ENCODE measurements at places on chromosomes 6 and 20.

DNA sequence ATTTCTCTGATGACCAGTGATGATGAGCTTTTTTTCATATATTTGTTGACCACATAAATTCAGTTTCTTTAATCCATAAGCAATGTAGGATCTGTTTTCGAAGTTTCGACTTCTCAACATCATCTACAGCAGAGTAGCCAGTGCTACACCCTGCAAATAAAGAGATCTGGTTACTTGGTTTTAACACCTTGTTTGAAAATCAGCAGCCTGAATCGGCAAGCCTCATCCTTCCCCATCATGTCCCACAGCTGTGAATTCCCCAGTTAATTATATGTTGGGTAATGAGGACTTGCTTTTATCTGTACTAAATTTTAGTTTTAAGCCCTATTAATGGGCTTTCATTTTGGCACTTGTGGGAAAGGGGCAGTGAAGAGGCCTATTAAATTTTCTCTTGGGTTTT lies 80.6 kb downstream of the BMP2 start:
- DNase-seq: no peak

DNA sequence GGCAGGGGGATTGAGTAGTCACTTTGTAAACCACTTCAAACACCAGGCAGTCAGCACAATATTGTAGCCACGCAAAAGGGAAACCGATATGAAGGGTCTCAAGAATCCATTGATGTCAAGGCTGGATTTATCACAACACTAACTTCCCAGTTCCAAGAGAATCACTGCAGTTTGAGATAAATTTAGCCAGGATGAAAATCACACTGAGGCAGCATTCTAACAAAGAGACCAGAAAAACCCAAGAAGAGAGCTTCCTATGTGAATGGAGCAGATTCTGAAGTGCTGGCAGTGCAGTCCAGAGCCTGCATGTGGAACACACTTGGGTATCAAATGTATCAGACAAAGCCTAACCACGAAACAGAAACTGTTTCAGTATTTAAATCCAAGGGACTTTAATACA lies 84.6 kb downstream of the KIF16B start:
- DNase-seq: no peak

DNA sequence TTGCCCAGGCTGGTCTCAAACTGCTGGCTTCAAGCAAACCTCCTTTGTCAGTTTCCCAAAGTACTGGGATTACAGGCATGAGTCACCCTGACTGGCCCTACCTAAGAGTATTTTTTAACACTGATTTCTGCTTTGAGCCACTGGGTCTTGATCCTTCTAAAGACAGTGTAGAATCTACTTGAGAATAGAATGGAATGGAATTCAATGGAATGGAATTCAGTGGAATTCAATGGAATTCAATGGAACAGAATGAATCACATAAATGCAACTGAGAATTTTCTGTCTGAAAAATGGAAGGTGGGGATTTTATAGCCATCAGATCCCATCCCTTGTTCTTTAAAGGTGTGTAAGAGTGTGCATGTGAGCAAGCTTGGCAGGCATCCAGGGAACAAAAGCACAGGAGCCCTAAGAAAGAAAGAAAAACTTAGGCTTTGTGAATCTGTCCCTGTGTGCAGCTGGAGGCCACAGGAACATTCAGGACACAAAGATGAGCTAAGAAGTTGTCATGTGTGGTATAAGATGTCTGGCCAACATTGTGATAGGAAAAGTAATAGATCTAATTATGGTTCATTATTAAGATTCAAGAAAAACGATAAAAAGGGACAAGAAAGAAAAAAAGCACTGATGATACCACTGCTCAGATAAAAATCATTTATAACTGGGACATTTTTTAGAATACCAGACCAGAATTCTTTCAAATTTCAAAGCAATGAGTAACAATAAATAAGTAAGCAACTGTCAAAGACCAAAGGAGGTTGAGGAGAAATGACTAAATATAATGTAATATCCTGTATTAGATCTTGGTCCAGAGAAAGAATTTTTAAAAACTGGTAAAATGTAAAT lies 681.0 kb upstream of the GJE1 start:
- DNase-seq: no peak

DNA sequence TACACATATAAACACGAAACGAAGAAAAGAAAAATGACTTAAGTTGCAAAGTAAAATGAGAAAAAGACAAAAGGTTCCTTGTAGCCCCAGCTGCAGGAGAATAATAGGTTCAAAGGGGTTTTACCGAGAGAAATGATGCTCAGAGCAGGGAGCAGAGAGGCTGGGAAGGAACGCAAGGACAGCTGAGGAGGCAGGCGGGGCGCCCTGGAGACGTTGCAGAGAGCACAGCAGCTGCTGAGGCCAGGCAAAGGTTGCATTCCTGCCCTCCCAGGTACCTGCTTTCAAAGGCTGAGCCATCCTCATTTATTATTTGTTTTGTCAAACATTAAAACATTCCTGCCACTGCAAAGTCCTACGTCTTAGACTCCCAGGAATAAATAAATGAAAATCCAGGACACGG lies 16.2 kb upstream of the VAPB start:
- DNase-seq: no peak

- peak; percentile 7 for DNase-seq
These were observed 57.6 kb downstream of the FAM184A start for GRCh38 chr6:119020597-119021561.

DNA sequence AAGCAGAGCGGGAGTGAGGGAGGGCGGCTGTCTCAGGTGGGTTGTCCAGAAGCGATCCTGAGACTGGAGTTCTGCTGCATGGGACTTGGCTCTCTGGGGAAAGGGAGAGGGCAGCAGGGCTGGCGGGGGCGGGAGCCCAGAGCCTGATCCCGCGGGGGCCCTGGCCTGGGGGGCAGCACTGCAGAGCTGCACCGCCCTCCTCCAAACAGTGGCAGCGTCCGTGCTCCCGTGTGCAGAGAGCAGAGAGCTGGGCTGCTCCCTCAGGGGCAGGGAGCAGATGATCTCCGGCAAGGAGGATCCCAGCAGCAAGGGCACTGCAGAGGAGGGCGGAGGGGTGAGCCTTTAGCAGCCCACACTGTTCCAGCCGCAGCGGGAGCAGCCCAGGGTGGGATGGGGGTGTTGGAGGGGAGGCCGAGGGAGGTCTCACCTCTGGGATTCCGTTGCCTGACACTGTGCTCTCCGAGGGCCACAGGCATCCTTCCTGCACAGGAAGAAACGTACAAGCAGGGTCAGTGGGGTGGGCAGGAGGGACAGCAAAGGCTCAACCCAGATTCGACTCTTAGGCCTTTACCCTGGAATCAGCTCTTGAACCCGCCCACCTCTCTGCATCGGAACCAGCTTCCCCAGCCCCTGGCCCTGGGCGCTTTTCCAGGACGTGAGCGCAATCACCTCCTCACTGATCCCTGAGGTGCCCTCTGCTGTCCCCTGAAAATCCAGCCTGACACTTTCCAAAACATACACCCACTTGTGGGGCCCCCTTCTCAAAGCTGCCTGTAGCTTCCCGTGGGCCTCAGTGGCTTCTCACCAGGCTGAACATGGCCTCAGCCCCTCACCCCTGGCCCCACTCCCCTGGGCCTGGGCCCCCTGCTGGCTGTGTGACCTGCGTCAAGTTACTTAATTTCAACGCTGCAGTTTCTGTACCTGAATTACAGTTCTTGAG lies 32.6 kb upstream of the ZBP1 start:
- DNase-seq: no peak

DNA sequence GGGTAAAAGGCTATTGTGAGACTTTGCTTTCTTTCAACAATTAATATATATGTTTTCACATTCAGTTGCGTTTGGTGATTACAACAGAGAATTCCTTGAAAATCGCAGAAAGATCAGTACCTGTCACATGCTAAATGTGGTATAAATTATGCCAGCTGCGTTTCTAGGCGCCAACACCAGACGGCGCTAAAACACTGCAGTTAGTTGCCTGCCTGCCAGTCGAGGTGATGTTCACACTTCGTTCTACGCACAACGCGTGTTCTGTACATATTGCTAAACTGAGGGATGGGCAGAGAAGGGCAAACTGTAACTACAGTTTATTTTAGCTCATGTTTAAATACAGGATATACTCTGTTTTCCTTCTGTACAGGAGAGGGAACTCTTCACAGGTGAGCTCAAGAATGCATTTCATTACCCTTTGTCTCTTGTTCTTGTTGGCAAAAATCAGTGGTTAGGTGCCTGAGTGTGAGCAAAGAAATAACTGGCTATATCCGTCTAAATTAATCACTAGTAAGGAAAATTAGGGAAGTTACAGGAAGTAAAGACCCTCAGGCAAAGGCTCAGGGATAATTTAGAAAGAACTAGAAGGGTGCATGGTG lies 100.1 kb upstream of the RGS17 start:
- peak; percentile 39 for DNase-seq

- no peak for DNase-seq
These were observed 26.5 kb upstream of the INSM1 start for GRCh38 chr20:20341371-20341770.

- no peak for DNase-seq
These were observed 49.5 kb downstream of the RPS12 start for GRCh38 chr6:132863895-132864294.

DNA sequence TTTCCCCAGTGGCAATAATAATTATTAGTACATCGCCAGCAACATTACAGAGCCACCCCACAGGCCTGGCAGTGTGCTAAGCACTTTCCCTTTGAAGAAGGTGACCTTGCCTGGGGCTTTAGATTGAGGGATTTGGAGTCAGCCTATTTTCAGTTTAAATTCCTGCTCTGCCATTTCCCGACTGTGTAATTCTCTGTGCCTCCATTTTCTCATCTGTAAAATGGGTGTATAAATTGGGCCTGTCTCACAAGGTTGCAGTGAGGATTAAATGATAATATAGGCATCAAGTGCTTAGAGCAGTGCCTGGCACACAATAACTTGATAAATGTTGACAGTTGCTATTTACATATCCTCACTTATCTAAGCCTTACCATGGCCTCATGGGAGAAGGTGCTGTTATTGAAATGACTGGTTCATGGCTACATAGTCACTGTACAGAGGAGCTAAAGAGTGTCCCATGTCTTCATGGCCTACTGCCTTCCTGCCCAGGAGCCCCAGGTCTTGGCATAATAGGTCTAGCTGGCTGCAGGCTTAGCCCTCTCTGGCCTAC lies 5.1 kb upstream of the SCRT2 start:
- DNase-seq: no peak

DNA sequence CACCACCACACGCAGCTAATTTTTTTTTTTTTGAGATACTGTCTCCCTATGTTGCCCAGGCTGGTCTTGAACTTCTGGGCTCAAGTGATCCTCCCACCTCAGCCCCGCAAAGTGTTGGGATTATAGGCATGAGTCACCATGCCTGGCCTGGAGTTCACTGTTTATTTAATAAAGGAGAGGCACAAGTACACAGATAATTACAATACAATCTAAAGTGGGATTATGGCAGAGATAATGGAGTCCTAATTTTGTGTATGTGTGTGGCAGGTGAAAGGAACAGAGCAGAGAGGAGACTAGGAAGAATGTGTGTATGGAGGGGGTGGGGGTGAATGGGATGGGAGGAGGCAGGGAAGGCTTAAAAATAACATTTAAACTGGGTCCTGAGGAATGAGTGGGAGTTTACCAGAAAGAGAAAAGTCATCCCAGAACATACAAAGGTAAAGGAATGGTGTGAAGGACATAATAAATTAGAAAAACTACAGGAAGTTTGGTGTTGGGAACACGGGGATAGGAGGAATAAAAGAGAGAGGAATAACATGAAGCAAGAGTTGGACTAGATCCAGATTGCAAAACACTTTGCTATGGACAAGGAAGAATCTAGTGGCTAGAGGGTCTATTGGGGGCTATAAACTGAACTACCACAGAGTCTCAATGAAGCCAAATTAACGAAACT lies 4.4 kb downstream of the NCOA5 start:
- no peak for DNase-seq

GRCh38 chr20:35866418-35867202 lies 87.7 kb downstream of the SCAND1 start:
- no peak for DNase-seq

DNA sequence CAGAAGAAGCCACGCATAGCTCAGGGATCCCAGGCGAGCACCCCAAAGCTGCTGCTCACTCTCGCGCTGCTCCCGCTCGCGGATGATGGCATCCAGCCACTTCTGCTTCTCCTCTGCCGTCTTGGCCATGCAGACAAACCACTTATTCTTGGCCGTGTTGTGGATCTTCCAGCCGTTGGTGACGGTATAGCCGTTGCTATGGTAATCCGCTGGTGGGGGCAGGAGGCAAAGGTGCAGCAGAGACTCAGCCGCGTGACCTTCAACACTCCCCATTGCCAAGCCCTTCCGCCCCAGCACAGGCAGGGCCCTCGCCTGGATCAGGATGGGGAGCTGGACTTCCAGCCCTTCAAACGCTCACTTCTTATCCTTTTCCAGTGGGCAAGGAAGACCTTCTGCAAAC lies 136.9 kb downstream of the PREX1 start:
- DNase-seq: no peak

GRCh38 chr6:111871207-111871606 lies 2.0 kb downstream of the FYN start:
- DNase-seq: peak; percentile 77

GRCh38 chr20:20150241-20150640 lies 97.9 kb downstream of the CFAP61 start:
- DNase-seq: no peak

GRCh38 chr6:134585517-134585873 lies 267.6 kb upstream of the SGK1 start:
- no peak for DNase-seq

GRCh38 chr20:11544029-11544678 lies 373.5 kb upstream of the BTBD3 start:
- DNase-seq: peak; percentile 39

- no peak for DNase-seq
These were observed 34.2 kb upstream of the B4GALT5 start for GRCh38 chr20:49747707-49748524.

GRCh38 chr20:57584768-57585461 lies 24.0 kb downstream of the PCK1 start:
- no peak for DNase-seq

- DNase-seq: no peak
These were observed 13.1 kb downstream of the JAG1 start for GRCh38 chr20:10660661-10661060.

DNA sequence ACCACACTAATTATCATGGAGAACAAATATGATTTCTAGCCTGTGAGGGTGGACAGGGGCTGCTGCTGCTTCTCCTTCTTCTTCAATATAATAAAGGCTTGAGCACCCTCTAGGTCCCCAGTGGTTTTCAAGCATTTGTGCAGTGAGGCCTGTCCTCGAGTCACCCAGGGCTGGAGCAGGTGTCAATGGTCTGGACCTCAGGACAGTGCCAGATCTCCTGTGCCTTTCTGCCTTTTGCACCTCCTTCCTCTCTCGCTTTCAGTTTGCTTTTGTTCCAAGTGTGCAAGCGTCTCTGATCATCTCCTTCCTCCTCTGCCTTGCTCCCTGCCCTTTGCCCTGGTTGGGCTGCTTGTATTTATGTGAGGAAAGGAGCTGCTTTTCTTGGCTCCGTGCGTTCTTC lies 152.2 kb upstream of the SYNDIG1 start:
- no peak for DNase-seq

- no peak for DNase-seq
These were observed 37.7 kb upstream of the RNF8 start for GRCh38 chr6:37316071-37316470.

All from activated CD4-positive, alpha-beta T cell treated with anti-CD3 and anti-CD28 coated beads, Interleukin-2, Interleukin-4, amounts not matched to agents 100 ng/mL and 50 ng/mL, durations not matched to agents 16 hours and 8 hours (primary cell).